ENCODE measurements at places on chromosomes 2 and 18. TPM values are rescaled to one million over a fixed set of nuclear protein-coding genes. Genes with fewer than 3 reads are reported as not detected.
A peak's percentile ranks its signal among the peaks of the same experiment; 100 is the strongest.

DNA sequence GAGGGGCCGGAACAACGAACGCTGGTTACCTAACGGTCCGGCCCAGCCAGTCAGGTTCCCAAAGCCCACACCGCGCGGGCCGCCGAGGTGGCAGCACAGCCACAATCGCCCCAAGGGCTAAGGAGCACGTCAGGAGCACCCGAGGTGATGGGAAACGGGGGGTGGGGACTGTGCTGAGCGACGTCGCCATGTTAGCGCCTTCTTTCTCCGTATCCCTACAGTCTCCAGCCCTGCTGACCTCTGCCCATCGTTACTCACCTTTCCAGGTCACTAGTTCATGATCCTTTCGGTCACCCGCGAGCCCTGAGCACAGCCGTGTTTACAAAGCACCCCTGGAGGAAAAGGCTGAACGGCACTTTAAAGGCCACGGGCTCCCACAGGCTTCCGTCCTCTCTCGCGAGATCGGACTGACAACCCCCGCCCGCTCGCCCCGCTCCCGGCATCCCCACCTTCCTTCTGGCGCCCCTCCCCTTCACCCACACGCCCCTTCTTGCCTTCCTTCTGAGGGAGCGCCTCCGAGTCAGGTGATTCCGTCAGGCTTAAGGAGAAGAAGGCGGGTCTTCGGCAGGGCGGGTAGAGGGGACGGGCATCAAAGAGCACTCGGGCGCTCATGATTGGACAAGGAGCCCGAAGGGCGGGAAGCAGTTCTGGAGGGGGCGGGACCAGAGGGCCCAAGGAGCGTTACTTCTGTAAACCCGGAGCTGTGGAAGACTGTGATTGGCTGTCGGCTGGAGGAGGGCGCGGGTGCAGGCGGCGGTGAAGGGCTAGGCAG lies at the start of gene ATF2:
Gene ATF2, minus strand, starts transcription at position 412 of the 772 bp plus-strand sequence. CDS start 31,760 bp downstream, outside the sequence.
- peak; percentile 99 for DNase-seq

GRCh38 chr2:233404222-233404621 lies 49.9 kb downstream of the DGKD start:
- peak; percentile 82 for DNase-seq

GRCh38 chr18:4639628-4640310 lies 184.7 kb upstream of the DLGAP1 start:
- DNase-seq = no peak

- DNase-seq = no peak
Observed at GRCh38 chr18:55447672-55448018, 140.3 kb downstream of the TCF4 start.

- no peak for DNase-seq
Observed at GRCh38 chr2:27705851-27706622, 42.3 kb downstream of the SLC4A1AP start.

GRCh38 chr2:214382229-214382628 lies 28.6 kb upstream of the VWC2L start:
- DNase-seq = no peak

DNA sequence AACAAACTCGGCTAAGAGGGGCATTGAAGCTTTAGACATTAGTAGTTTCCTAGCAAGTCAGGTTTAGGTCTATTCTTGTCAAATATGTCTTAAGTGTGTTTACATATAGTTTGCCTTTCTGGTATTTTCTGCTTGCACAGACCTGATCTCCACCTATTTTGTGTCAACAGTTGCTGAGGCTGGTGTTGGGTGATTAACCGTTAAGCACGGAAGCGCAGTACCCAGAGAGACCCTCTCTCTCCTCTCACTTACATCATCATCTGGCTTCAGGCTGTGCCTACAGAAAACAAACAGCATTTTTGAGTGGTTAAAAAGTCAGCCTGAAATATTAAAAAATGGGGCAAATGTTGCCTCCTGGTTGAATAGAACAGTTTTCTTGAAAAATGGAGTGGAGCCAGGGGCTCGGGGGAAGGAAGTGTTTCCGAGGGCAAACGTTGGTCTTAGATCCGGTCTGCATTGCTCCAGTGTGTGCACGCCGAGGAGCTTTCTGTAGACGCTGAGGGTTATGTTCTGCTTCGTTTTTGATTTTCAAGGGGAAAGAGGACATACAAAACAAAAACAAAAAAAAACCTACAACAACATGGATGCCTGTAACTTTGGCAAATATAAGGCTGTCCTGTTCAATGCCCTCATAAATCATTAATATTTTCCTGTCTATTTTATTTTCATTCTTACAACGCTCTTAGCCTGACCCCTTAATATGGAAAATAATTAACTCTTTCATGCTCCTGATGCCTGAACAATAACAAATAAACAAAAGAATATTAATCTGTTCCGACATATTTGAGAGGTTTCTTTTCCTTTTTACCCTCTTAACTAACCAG lies 120.8 kb downstream of the MEIS1 start:
- DNase-seq = peak; percentile 3

- peak; percentile 90 for DNase-seq
Observed at GRCh38 chr2:201208563-201209252, 25.8 kb downstream of the CASP10 start.

GRCh38 chr2:127829845-127830246 lies 18.9 kb upstream of the WDR33 start:
- DNase-seq = peak; percentile 91

- no peak for DNase-seq
Observed at GRCh38 chr2:97719362-97720155, 6.2 kb downstream of the ZAP70 start.

DNA sequence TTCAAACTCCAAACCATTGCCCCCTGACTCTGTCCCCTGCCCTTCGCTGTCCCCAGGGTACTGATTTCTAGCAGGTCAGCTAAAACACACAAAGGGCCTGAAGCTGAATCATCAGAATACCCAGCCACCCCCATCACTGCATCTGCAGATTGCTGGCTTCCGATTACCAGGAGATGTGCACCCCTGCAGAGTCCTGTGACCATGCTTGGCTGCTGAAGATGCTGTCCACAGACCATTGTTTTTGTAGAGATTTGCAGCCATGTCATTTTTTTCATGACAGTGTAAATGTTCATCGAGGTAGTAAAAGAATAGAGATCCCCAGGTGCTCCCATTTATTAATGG lies 463.3 kb downstream of the STK39 start:
- DNase-seq = no peak

GRCh38 chr2:203592470-203592869 lies 57.4 kb upstream of the RAPH1 start:
- no peak for DNase-seq

- DNase-seq = no peak
Observed at GRCh38 chr2:178237488-178238153, 43.3 kb downstream of the OSBPL6 start.

DNA sequence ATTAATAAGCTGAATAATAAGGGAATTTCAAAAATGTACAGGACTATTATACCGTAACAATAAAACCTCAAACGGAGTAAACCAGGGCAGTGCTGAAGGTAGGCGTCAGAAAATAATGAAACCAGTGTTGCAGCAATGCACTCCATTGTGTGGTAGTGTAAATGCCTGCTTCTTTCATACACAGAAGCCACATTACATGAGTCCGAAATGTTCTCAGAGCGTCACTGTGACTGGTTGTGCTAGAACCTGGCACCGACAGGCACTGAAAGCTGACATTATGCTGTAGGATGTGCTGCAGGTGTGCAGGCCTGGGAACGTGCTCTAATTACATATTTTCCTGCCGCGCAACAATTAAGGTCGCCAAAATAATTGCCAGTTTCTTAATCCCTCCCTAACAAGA lies 53.3 kb downstream of the ZEB2 start:
- DNase-seq = no peak

DNA sequence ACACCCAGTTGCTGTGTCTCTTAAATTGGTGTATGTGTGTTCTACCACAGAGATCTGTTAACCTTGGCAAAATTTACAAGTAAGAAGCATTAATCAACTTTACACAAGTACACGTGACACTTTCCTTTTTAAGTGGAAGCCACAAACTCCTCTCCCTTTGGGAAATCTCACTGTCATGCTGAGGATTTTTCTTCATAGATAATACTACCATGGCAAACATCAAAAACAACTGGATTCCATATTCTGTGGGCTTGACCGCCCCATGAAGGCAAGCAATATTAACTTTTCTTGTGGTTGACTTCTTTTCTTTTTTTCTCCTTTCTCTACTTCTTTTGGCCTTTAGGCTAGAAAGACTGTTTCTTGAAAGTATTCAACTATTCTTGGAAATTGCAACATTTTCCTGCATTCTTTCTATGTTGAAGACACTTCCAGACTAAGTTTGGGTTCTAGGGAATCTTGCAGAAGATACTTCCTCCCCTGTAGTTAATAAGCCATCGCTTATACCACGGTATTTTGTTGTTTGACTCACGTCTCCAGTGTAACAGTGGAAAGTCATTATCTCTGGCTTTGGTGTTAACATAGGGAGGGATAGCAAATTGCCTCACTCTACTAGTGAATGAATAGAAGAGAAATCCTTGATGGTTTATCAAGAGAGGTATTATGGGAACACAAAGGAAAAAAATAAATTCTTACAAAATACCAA lies 79.5 kb downstream of the SLC8A1 start:
- DNase-seq = no peak

GRCh38 chr2:47891369-47892337 lies 14.6 kb downstream of the FBXO11 start:
- DNase-seq = no peak

DNA sequence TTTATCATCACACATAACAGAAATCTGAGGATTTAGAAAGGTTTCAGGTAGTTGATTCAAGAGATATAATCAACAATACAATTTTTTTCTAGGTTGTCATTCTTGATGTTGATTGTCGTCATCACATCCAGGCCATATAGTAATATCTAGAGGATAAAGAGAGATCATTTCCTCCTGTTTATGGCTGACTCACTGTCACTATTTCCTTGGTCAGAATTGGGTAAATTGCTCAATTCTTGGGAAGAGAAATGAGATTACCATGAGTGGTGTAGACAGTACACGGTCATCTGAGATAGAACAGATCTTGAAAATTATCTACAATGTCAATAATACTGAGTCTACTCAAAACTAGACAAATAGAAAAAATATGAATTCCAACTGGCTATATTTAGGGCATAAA lies 78.8 kb downstream of the ZNF804A start:
- no peak for DNase-seq

ERBB4 gene
- not detected for polyA plus RNA-seq

RAX gene
- polyA plus RNA-seq = not detected

TANC1 gene
- polyA plus RNA-seq = 0.09 TPM

DSC2 gene
- 0.01 TPM for polyA plus RNA-seq

GALNT5 gene
- not detected for polyA plus RNA-seq

TRPM8 gene
- not detected for polyA plus RNA-seq

ALPI gene
- polyA plus RNA-seq = not detected
